ENCODE measurements at places on chromosomes 7 and 10.

GRCh38 chr7:54559401-54559800 lies 17.2 kb downstream of the VSTM2A start:
- no peak for DNase-seq

GRCh38 chr7:150311711-150312110 lies 11.4 kb upstream of the LRRC61 start:
- DNase-seq, result no peak

DNA sequence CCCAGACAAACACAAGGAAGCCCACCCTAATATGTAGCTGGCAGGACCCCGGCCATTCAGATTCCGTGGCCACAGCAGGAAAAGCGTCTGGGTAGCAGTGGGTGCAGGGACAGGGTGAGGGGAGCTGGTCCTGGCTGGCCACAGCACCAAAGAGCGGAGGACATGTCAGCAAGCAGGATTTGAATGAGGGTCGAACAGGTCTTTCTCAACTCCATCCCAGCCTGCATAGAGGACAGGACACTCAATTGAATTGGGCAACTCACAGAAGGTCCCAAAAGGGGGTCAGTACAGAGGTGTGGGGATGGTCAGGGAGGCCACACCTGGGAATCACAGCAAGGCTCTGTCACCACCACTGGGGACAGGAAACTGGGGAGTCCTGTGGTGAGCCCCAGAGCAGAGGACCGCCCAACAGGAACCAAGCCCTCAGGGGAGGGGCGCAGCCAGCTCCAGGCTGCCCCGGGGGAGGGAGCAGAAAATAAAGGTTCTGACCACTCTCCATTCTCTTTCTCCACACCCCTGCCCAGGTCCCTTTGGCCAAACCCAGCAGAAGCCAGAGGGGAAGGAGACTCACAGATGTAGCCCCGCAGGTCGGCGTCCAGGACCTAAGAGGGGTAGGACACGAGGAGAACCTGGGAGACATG lies 108.7 kb upstream of the PPP2R2D start:
- no peak for DNase-seq

DNA sequence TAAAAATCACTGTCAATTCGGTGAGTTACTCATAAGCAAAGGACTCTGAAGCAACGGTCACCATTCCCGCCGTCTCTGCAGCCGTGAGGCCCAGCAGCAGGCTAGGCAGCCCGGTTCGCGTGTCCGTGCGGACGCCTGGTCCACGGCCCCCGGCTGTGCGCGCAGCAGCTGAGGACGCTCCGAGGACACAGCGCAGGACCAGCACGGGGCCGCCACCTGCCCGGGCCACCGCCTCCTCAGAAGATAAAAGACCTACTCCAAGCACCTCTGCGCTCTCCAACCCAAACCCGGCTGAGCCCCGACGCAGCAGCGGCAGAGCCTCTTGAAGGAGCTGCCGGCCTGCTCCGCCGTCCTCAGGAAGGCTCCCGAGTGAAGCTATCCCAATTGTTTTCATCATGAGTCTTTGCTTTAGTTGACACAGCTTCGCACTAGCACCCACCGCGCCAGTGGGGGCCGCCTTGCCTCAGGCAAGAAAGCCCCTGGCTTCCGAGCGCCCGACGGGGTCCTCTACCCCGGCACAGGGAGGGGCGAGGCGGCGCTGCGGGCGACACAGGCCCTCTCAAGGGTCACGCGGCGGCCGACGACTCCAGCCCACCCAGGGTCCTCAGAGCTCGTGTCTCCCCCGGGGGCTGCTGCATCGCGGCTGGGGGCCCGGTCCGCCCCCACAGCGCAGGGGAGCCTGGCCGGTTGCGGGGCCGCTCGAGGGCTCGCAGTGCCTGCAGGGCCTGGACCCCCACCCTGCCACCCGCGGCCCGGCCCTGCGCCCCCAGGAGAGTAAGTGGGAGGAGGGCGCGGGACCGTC lies 16.9 kb upstream of the GPR146 start:
- DNase-seq, result no peak

DNA sequence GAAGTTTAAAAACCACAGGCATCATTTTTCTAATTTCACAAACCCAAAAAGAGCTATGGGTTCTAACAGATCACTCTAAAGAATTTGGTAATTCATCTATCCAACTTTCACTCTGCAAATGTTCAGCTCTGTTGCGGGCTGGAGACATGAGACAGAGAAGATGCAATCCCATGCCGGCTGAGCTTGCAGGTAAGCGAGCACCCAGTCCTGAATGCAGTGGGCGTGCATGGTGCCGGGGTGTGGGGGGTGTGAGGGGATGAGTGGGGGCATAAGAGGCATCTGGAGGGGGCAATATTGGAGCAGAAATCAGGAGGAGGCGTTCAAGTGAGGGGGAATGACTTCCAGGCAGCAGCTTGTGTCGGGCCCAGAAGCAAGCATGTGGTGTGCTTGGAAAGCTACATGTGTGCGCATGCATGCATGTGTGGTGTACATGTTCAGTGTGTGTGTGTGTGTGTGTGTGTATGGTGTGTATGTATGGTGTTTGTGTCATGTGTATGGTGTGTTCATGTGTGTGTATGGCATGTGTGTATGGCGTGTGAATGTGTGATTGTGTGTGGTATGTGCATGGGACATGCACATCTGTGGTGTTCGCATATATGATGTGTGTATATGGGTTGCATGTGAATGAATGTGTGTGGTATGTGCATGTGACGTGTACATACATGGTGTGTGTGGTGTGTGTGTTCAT lies 172.9 kb downstream of the PRKCQ start:
- no peak for DNase-seq

GRCh38 chr10:124672181-124672638 lies 72.0 kb downstream of the FAM53B start:
- DNase-seq, result no peak

- DNase-seq, result no peak
These were observed 62.1 kb downstream of the PTEN start for GRCh38 chr10:87925570-87925969.

- no peak for DNase-seq
These were observed 243.3 kb upstream of the CELF2 start for GRCh38 chr10:10774416-10774815.

DNA sequence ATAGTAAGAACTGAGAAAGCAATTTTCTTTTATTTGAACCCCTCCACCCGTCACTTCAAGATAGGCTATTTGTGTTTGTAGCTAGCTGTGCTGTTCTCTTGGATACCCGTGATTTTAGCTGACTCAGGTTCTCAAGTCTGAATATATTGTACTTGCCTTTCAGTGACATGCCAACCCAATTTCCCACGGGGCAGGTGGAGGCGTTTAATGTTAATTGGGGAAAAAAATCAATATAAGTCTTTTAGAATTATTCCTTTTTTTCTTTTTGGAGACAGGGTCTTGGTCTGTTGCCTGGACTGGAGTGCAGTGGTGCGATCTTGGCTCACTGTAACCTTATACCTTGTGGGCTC lies 36.4 kb downstream of the ZRANB1 start:
- DNase-seq, result no peak

Data from inflammatory macrophage treated with lipopolysaccharide for 1 hour (primary cell).